ENCODE measurements at places on chromosomes 16 and 17.
A peak's percentile ranks its signal among the peaks of the same experiment; 100 is the strongest.

GRCh38 chr16:74568961-74569631 lies 37.8 kb downstream of the GLG1 start:
- no peak for DNase-seq

GRCh38 chr17:42857389-42857788 lies 6.4 kb downstream of the AOC3 start:
- DNase-seq: no peak

DNA sequence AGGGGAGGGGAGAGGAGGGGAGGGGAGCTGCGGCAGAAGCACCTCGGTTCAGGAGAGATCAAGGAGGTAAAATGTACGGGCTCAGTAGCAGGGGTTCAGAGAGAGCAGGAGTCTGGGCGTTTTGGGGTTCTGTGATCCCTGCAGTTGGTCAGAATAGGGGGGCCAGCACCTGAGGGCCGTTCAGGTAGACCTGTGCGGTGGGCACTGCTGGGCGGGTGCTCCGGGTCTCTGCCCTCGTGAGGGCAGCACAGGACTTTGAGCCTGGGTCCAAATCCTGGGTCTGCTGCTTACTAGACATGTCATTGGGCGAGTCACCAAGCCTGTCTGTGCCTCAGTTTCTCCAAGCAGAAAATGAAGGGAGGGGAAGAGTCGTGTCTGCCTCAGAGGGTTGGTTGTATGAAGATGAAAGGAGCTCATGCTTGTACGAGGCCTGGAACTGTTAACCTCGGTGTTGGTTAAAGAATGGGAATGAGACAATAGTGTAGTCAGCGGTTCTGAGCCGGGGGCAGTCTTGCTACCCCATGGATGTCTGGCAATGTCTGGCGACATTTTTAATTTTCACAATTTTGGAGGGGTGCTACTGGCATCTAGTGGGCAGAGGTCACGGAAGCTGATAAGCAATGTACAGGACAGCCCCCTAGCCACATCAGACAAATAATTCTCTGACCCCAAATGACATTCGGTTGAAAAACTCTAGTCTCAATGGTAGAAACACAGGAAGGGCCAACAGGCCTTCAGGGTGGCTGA lies 35.4 kb downstream of the OR1D5 start:
- DNase-seq: no peak

- no peak for DNase-seq
Observed at GRCh38 chr17:57675427-57676387, 69.4 kb downstream of the CCDC182 start.

DNA sequence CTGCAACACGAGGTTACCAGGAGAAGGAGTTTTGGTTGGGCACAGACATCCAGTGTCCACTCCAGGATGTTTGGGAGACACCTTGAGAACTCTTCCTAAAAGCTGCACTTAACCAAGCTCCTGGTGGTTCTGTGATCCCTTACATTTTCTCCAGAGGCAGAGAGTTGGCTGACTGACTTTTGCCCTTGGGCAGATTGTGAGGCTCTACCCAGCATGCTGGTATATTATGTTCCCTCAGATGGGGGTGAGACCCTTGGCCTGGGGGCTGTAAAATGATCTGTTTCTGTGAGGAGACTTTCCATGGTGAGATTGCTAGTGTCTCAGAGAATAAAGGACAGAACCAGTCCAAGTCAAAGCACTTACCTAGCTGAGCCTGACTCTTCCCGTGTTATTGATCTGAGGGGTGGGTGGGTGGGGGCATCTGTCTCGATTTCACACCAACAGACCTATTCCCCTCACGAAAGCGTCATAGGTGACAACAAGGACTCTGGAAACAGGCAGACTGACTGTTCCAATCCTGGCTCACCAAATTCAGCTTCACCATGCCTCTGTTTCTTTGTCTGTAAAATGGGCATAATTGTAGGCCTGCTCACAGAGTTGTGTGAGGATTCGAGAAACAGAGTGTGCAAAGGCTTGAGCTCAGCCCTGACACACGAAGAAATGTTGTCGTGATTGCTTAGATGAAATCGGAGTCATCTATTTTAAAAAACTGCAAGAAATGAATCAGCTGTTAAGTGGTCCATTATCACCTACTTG lies 12.2 kb downstream of the USB1 start:
- no peak for DNase-seq

DNA sequence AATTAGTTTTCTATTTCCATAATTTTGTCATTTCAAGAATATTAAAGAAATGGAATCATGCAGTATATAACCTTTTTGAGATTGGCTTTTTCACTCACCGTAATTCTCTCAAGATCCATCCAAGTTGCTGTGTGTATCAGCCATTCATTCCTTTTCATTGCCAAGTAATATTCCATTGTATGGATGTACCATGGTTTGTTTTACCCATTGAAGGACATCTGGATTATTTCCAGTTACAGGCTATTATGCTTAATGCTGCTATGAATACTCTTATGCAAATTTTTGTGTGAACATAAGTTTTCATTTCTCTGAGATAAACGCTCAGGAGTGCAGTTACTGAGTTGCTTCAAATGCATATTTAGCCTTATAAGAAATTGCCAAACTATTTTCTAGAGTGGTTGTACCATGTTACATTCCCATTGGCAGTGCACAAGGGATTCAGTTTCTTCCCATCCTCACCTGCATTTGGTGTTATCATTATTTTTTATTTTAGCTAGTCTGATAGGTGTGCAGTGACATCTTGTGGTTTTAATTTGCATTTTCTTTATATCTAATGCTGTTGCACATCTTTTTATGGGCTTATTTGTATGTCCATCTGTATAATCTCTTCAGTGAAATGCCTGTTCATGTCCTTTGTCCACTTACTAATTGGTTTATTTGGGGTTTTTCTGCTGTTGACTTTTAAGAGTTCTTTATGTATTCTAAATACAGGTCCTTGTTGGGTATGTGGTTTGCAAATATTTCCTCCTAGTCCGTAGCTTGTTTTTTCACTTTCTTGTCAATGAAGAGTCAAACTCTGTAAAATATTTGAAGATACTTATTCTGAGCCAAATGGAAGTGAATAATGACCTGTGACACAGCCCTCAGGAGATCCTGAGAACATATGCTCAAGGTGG lies 32.7 kb downstream of the BMERB1 start:
- DNase-seq: no peak

DNA sequence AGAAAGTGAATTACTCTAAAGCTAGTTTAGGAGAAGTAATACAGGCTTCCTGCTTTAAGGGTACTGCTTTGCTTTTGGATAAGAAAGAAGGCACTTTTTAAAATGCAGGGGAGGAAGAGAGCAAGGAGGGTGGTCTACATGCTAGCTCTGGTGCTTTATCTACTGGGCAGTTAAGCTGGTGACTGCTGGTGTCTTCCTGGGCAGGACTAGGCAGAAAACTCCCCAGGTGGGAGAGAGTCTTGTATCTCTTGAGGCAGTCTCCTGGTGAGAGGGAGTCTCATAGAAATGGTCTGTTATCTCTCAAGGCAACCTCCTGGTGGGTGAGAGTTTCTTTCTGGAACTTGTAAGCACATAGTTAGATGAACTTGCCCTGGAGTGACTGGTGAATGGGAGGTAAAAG lies 953.9 kb upstream of the GOT2 start:
- DNase-seq: no peak

DNA sequence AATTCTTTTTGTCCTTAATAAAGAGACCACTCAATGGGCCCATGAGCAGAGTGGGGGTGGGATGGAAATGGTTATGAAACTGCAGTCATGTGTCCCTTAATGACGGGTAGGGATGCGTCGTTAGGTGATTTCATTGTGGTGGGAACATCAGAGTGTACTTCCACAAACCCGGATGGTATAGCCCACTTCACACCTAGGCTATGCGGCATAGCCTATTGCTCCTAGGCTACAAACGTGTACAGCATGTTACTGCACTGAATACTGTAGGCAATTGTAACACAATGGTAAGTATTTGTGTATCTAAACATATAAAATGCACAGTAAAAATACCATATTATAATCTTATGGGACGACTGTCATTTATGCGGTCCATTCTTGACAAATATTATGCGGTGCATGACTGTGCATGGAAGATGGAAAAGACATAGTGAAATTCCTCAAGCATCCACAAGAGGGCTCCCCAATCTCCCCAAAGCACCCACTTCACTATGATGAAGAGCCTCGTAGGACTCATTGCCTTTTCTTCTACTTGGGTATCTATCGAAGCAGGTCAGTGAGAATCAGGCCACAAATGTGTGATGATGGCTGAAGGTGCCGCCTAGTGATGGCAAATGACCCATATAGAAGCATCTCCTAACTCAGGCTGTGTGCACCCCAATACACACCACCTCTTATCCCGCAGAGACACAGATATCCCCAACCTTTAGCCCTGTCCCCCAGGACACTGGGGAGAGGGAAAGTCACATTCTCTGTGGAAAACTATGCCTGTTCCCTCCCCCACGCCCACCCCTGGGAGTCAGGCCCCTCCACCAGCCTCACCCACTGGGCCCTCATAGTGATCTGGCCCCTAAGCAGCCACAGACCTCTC lies 43.5 kb downstream of the TBX21 start:
- peak; percentile 43 for DNase-seq

DNA sequence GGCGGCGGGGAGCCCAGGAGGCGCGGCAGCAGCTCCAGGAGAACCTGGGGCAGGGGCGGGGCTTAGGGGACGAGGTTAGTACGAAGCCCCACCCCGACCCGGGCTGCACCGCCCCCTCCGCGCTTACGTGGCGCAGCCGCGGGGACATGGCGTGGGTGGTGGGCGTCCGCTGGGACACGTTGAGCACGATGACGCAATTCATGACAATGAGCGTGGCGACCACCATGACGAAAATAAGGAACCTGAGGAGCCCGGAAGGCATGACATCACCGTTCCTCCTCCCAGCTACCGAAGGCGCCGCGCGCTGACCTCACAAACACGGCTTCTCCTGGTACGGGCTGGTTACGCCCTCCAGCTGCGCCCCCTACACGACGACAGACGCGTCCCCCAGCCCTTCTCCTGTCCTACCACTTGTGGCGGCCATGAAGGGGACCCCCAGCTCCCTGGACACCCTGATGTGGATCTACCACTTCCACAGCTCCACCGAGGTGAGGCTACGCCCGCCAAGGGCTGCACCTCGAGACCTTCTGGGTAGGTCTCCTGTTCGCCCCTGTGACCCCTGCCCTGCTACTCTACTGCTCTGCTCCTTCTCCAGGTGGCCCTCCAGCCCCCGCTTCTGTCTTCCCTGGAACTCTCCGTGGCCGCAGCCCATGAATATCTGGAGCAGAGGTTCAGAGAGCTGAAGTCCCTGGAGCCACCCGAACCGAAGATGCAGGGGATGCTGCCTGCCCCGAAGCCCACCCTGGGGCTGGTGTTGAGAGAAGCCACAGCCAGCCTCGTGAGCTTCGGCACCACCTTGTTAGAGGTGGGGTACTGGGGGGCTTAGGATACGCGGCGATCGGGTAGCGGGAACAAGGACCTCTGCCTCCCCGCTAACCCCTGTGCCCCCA lies at the start of gene C17orf107:
Gene C17orf107 (plus strand): TSS at position 196 of the 890 bp plus-strand sequence. CDS start 227 bp downstream, at position 423.
- peak; percentile 96 for DNase-seq

DNA sequence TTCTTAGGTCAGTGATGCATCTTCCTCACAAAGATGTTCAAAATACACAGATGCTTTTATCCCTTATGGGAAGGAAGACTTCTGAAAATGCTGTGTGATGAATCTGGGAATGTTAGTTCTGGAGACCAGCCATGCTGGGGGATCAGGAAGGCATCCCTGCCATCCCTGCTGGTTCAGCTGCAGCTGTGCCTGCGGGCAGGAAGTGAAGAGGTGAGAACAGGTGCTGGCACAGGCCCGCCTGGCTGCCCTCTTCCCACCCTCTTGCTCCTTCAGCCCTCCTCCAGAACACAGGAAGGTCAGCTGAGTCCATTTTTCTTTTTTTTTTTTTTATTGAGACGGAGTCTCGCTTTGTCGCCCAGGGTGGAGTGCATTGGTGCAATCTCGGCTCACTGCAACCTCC lies 15.2 kb downstream of the RAB11FIP3 start:
- no peak for DNase-seq

- no peak for DNase-seq
Observed at GRCh38 chr16:13390093-13390985, 488.9 kb downstream of the SHISA9 start.

- no peak for DNase-seq
Observed at GRCh38 chr17:70365091-70365583, 195.8 kb downstream of the KCNJ2 start.

GRCh38 chr17:41614098-41614497 lies 1.5 kb upstream of the KRT16 start:
- no peak for DNase-seq

DNA sequence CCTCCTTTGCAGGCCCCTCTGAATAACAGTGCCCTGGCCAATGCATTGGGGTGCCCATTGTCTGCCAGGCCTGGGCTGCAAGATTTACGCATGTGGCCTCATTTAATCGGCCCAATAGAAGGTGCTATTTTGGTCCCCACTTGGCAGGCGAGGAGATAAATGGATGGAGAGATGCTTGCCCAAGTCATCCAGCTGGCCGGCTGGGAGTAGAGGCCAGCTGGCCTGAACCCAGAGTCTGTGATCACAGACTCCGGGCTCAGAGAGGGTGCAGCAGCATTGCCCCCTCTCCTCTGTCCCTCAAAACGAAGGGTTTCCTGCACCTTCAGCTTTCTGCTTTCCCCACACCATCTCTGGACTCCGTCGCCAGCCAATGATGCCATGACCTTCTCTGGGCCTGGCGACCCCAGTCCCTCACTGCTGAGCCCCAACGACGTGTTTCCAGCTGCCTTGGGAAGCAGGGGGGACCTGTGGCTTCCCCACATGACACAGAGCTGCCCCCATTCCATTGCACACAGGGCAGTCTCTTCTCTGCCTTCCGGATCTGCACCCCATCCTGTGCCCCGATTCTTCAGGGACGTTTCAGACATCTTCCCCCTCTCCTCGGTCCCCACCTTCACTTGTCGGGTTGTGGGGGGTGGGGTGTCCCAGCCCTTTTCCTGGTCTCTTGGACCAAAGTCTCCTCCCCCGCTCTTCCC lies 3.5 kb upstream of the ADGRG1 start:
- no peak for DNase-seq

DNA sequence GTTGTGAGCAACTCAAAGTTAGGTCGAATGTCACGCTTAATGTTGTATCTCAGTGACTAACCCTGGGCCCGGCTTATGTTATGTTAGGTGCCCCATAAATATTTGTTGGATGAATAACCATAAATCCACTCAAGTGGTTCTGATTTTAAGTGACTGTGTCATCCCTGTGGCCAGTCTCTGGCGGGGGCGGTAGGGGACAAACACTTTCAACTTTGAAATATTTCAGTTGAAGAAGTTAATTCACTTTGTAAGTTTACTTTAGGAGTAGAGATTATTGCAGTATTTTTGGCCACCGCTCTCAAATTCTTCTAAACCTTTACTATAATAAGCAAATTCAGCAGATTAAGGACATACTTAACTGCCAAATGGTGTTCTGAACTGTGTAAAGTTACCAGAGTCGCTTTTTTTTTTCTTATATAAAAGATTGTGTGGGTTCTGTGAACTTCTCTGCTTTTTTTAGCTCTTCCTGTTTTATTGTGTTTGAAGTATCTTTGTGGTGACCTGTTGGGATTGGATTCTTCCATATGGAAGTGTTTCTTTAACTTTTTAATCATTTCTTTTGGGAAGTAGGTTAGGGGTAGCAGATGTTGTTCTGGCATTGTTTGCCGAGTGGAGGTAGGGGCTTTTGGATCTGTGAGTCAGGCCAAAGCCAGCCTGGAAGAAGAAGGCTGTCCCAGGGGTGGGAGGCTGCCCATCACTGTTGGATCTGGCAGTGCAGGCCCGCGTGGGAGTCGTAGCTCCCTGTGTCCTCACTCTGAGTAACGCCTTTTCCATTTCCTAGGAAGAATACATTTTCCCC lies 61.4 kb upstream of the TBX2 start:
- no peak for DNase-seq

Measured in stimulated activated CD4-positive, alpha-beta T cell treated with anti-CD3 and anti-CD28 coated beads, Interleukin-15, amount 100 ng/mL, for 24 hours (primary cell).